Left colon (tissue), 2 donors: ENCODE measurements at places on chromosomes 13 and 19. TPM values are rescaled to one million over a fixed set of nuclear protein-coding genes. Genes with fewer than 3 reads are reported as not detected.

Gene LRCH1
- total RNA-seq, result 17.9 TPM

Gene RABAC1
- 196 TPM for total RNA-seq

Gene ARL11
- 1.7 TPM for total RNA-seq

Gene WTIP
- 1.6 TPM for total RNA-seq

Gene ICAM4
- total RNA-seq, result not detected

Gene HPN
- 1.1 TPM for total RNA-seq

Gene DMRTC2
- total RNA-seq, result not detected

Gene UBE2M
- 70.4 TPM for total RNA-seq

Gene METTL21C
- not detected for total RNA-seq

Gene NLRP7
- not detected for total RNA-seq

Gene RYR1
- total RNA-seq, result 1.7 TPM

Gene FLT1
- total RNA-seq, result 5.8 TPM

Gene CYP2A13
- total RNA-seq, result not detected

Gene ZNF616
- 7.1 TPM for total RNA-seq

Gene SIGLEC11
- 0.75 TPM for total RNA-seq

Gene SLC10A2
- 0.09 TPM for total RNA-seq

Gene KIR2DL1
- not detected for total RNA-seq

Gene ACOD1
- total RNA-seq, result not detected

Gene OR7D2
- not detected for total RNA-seq

Gene LMO7
- 169 TPM for total RNA-seq

Gene C13orf46
- 3.4 TPM for total RNA-seq

Gene DOHH
- 13.6 TPM for total RNA-seq

Gene SAFB
- 56.1 TPM for total RNA-seq

Gene CASP14
- total RNA-seq, result not detected

Gene PSPC1
- total RNA-seq, result 48.6 TPM

Gene IRGC
- total RNA-seq, result not detected

Gene CLEC4M
- not detected for total RNA-seq

Gene PRKACA
- 80.1 TPM for total RNA-seq

Gene LILRB5
- 10.9 TPM for total RNA-seq

Gene CACNA1A
- 8.8 TPM for total RNA-seq

Gene MUC16
- 0.03 TPM for total RNA-seq

Gene PVR
- 35.7 TPM for total RNA-seq

Gene HCST
- 6.1 TPM for total RNA-seq

Gene CD37
- 9.6 TPM for total RNA-seq

Gene KL
- 1.0 TPM for total RNA-seq

Gene CLEC17A
- 0.15 TPM for total RNA-seq

Gene LILRA2
- total RNA-seq, result 1.1 TPM

Gene ETV2
- 1.7 TPM for total RNA-seq

Gene ADGRE2
- 4.3 TPM for total RNA-seq

Gene COX6B2
- total RNA-seq, result 27.6 TPM

Gene NLRP11
- total RNA-seq, result 0.12 TPM

Gene GPR18
- total RNA-seq, result 0.59 TPM

Gene KRTDAP
- total RNA-seq, result not detected

Gene EBI3
- 0.40 TPM for total RNA-seq

Gene OVOL3
- total RNA-seq, result not detected

Gene IL17D
- total RNA-seq, result 1.7 TPM

Gene ACP5
- total RNA-seq, result 22.6 TPM

Gene NPAS1
- 0.37 TPM for total RNA-seq

Gene GPR12
- total RNA-seq, result 0.08 TPM

Gene CCL25
- total RNA-seq, result not detected
